Fibroblast of the aortic adventitia (primary cell): ENCODE measurements at places on chromosomes 7 and 10. TPM values are rescaled to one million over a fixed set of nuclear protein-coding genes. Genes with fewer than 3 reads are reported as not detected.

GRCh38 chr7:68509603-68510002, 1088.7 kb upstream of the AUTS2 start:
- DNase-seq: no peak

DNA sequence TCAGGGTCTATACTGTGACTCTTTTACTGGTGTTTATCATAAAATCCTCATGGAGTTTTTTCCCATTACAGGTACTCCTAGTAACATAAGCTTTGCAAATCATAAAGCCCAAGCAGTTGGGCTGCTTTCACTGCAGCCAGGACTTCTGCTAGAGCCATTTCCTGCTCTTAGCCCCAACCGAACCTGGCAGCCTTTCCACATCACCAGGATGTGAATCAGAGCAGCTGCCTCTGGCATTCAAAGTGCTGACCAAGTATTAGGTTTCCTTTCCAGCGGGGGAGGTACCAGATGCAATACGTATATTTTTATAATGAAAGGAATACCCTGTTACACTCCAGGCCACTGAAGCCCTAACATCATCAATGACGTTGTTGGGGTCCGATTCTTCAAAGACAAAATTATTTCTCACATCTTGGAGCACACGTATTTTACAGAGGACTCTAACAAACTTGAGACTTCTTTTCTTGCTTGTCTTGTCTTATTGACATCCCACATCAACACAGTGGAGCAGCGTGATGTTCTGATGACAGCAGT, 3.6 kb upstream of the HTR5A start:
- DNase-seq: peak; percentile 79

DNA sequence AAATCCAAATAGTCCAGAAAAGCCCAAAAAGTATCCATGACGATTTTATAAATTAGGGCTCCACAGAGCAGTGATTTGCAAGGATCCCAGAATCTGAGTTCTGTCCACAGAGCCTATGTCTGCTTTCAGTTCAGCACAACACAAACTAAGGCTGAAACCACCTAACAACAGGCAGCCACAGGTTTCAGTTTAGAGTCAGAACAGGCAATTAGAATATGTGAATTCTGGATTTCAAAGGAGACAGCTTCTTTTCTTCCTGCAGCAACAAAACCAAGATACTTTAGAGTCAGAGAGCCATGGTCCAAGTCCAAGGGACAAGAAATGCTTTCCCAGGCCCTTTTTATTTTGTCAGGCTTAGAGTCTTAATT, 23.6 kb downstream of the IFIT3 start:
- no peak for DNase-seq

- no peak for DNase-seq
These were observed 320.5 kb downstream of the MAGI2 start for GRCh38 chr7:79132844-79133451.

DNA sequence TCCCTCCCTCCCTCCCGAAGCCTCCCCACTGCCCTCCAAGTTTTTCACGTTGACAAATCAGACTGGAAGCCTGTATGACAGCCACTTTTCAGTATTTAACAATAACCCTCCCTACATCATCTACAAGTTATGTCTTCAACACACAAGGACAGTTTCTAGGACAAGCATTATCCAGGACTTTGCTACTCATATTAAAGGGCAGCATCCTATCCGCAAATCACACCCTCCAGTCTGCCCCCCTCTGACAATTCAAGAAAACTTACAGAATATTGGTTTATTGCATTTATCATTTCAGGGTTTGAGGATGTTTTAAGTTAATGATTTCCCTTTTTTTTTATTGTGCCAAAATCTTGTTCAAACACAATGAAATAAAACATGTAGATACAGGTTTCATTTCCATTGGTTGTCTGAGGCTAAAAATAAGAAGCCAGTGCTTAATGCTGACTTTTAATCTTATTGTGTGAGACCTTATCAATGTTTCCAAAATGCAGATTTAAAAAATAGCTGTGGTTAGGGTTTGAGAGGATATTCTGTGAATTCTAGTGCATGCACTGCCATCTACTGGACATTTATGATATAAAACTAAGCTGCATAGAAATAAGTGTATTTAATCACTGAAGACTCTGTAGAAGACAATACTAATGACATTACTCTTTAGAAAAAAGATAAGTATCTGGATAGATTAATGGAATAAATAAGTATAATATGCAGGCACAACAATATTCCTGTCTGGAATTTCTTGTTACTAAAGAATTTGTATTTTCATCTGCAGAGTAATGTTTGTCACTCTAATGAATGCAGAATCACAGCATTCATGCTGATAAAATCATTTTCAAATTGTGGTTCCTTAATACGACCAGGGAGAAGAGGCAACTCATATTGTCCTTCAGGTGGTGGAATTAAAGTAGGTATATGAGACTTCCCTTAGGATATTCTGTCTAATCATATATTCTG, 64.1 kb downstream of the CAV1 start:
- peak; percentile 91 for DNase-seq

GRCh38 chr7:40057292-40057691, 77.1 kb downstream of the MPLKIP start:
- DNase-seq: peak; percentile 62

- no peak for DNase-seq
These were observed 23.5 kb upstream of the GPR141 start for GRCh38 chr7:37659971-37660565.

GRCh38 chr10:67306588-67307205, 380.9 kb downstream of the LRRTM3 start:
- DNase-seq: no peak

DNA sequence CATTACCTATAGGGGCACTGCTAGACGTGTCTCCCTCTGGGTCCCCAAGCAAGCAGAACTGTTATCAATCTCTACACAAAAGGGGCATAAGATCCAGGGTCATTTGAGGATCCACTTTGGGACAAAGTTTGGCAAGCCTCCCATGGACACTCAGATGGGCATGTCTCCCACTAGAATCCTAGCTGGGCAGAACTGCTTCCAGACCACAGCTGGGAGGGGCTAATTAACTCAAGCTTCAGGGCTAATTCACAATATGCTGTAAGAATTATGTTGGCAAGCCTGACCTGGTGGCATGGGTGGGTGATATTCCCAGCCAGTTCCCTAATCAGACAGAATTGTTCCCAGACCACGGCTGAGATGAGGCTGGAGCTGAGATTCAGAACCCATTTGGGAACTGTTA, 738.4 kb upstream of the FZD8 start:
- DNase-seq: no peak

- no peak for DNase-seq
These were observed 234.1 kb upstream of the AGK start for GRCh38 chr7:141317033-141317585.

GRCh38 chr7:31408140-31408729, 67.7 kb upstream of the NEUROD6 start:
- peak; percentile 79 for DNase-seq

DNA sequence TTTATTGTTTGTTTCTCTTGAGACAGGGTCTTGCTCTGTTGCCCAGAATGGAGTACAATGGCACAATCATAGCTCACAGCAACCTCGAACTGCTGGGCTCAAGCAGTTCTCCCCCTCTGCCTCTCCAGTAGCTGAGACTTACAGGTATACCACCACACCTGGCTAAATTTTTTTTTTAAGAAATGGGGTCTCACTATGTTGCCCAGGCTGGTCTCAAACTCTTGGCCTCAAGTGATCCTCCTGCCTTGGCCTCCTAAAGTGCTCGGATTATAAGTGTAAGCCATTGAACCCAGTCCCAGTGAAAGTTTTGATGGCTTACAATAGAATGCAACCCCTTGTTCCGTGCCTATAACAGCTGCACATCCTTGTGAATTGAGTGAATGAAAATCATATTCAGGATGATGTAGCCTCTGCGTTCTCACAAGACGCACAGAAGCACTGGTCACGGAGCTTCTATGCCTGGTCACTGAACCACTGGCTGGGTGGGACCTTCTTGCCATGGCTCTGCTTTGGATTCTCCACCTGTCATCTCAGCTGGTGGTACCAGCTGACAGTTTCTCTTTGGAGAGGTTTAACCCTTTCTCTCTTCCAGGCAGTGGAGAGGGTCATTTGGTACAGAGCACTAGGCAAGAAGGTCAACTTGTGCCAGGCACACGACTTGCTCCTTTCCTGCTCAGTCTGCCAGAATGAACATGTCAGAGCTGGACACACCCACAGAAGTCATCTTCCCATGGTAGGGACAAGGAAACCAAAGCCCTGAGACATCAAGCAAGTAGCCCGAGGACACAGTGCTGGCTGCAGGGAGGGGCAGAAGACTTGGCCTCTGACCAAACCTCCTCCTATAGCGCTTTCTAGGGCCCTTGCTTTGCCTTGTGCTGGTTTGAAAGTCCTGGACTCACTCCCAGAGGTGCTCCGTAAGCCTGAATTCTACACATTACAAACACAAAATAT, 89.6 kb downstream of the ATXN7L1 start:
- no peak for DNase-seq

DNA sequence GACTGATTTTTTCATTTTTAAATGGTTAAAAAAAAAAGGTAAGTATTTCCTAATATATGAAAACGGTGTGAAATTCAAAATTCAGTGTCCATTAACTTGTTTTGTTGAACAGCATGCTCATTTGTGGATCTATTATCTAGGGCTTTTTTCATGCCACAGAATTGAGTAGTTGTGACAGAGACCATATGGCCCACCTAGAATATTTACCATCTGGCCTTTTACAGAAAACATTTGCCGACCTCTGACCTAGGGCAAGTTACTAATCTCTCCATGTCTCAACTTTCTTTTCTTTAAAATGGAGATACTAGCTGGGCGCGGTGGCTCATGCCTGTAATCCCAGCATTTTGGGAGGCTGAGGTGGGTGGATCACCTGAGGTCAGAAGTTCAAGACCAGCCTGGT, 41.3 kb downstream of the GRK5 start:
- DNase-seq: no peak

- no peak for DNase-seq
These were observed 48.0 kb downstream of the KLHDC10 start for GRCh38 chr7:130118294-130118693.

DNA sequence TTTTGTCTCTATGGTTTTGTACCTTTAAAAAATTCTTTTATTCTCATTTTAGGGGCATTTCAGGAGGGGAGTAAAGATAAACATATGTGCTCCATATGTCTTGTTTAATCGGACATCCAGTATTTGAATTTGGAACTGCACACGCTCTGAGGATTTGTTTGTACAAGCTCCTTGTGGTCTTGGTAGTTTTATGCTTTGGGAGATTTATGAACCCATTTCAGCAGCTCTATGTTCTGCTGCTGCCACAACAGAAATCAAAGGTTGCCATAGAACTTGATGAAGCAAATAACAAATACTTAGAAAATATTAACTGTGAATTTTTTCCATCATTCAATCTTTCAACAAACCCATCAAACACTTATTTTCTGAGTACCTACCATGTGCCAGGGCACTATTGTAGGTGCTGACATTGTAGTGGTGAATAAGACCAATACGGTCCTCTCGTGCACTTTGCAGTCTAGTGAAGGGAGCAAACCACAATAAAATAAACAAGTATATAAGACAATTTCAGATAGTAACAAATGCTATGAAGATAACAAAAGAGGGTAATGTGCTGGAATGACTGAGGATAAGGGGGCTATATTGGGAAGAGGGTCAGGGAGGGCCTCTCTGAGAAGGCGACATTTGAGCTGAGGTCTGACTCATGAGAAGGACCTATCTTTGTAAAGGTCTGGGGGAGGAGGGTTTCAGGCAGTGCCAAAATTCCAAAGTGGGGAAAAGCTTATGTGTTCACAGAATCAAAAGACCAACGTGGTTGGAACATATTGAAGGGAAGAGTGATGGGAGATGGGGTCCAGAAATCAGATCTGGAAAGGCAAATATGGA, 30.4 kb downstream of the MYPN start:
- DNase-seq: peak; percentile 26

- peak; percentile 73 for DNase-seq
These were observed 2.1 kb downstream of the TRDMT1 start for GRCh38 chr10:17199351-17199804.

DNA sequence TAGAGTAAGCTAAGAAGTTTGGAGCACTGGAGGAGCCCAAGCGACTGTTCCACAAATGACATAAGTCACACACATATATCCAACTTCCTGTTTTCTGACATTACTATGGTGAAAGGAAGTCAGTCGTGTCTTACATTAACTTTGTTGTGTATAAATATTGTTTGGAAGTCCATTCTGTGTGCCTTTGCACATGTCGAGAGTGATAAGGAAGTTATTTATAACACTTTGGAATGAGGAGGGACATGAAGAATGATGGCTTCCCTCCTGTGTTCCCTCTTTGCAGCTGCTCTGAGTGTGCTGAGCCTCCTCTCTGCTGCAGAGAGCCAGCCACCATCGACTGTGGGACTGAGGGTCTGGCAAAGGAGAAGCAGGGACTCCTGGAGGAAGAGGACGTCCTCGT, 40.4 kb upstream of the MGMT start:
- DNase-seq: no peak

- no peak for DNase-seq
These were observed 240.0 kb downstream of the REEP3 start for GRCh38 chr10:63761243-63761642.

- DNase-seq: no peak
These were observed 14.7 kb upstream of the ZNF107 start for GRCh38 chr7:64651203-64651602.

DNA sequence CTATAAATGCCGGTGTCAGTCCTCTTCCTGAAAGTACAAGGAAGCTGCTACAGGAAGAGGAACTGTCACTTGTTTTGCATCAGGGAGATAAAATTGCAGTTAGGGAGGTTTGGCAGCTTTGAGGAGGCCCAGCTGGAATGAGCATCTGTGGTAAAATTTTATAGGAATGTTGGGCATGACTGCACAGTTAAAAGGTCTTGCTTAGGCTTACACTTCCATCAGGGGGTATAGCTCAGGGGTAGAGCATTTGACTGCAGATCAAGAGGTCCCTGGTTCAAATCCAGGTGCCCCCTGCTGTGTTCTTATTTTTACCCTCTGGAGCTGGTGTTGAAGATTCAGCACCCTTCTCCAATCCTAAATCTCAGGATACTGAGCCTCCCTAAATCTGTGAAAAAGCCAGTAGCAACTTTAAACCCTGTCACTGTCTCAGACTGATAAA, 65.9 kb downstream of the ZNF467 start:
- peak; percentile 39 for DNase-seq

The SLC29A3 gene
- 1.2 and 2.8 TPM in 2 replicates for total RNA-seq

The TRPV5 gene
- not detected in 2 replicates for total RNA-seq

The CAMK2B gene
- total RNA-seq: 6.4 TPM in 1 of 2 replicates, not detected in the other

The OGDHL gene
- total RNA-seq: under 0.01 and 0.57 TPM in 2 replicates

The C10orf143 gene
- total RNA-seq: 0.49 and 2.0 TPM in 2 replicates

The LRGUK gene
- 0.09 and 0.82 TPM in 2 replicates for total RNA-seq

The BRAF gene
- total RNA-seq: 29.9 and 38.7 TPM in 2 replicates

The FAM180A gene
- total RNA-seq: 2.5 and 71.0 TPM in 2 replicates

The DRGX gene
- not detected in 2 replicates for total RNA-seq

The PHYHIPL gene
- total RNA-seq: not detected in 2 replicates

The UNC5B gene
- 20.6 and 35.7 TPM in 2 replicates for total RNA-seq

The CYP2E1 gene
- total RNA-seq: 0.36 and 0.82 TPM in 2 replicates

The PLXNA4 gene
- 3.0 and 5.5 TPM in 2 replicates for total RNA-seq

The EBF3 gene
- 5.2 and 14.7 TPM in 2 replicates for total RNA-seq

The SDHAF3 gene
- 6.0 and 16.0 TPM in 2 replicates for total RNA-seq

The PROSER2 gene
- total RNA-seq: 3.1 and 4.7 TPM in 2 replicates

The CPEB3 gene
- total RNA-seq: 0.99 and 1.7 TPM in 2 replicates

The CARD11 gene
- total RNA-seq: under 0.01 and 0.08 TPM in 2 replicates
